ENCODE measurements at places on chromosomes 2 and 18.

DNA sequence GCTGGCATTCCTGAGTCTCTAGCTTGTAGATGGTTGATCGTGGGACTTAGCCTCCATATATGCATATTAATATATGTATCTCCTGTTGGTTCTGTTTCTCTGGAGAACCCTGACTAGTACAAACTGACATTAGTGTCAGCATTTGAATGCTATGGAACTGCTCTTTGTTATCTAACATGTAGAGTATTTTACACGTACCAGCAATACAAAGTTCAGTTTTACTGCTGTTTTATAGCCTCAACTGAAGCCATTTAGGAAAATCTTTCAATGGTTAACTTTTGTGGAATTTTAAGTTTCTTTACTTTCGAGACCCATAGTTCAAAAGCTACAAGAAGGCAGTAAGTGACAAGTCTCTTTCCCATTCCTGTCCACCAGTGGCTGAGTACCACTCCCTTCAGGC, 418.4 kb downstream of the NUP35 start:
- DNase-seq: no peak

- DNase-seq: no peak
Observed at GRCh38 chr2:166234112-166234846, 106.5 kb upstream of the SCN1A start.

GRCh38 chr2:231392431-231393148, 2.9 kb upstream of the B3GNT7 start:
- no peak for DNase-seq

- DNase-seq: no peak
Observed at GRCh38 chr18:51160646-51161045, 36.8 kb downstream of the MEX3C start.

GRCh38 chr2:105827351-105828096, 82.8 kb downstream of the NCK2 start:
- DNase-seq: no peak

GRCh38 chr18:24936691-24937090, 415.3 kb downstream of the ZNF521 start:
- DNase-seq: no peak

DNA sequence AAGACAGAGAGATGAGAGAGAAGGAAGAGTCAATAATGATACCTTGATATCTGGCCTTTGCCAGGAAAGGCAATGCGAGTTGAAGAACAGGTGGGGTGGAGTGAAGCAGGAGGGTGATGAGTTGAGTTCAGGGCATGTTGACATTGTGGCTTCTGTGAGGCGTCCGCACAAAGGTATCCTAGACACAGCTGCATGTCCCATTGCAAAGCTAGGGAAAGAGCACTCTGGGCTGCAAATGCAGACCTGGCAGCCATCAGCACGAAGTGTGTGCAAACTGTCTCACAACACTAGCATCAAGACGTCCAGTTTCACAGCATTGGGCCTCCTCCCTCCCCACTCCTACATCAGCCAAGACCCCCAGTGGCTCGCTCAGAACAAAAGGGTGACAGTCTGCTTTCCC, 36.1 kb downstream of the TEX51 start:
- DNase-seq: no peak

DNA sequence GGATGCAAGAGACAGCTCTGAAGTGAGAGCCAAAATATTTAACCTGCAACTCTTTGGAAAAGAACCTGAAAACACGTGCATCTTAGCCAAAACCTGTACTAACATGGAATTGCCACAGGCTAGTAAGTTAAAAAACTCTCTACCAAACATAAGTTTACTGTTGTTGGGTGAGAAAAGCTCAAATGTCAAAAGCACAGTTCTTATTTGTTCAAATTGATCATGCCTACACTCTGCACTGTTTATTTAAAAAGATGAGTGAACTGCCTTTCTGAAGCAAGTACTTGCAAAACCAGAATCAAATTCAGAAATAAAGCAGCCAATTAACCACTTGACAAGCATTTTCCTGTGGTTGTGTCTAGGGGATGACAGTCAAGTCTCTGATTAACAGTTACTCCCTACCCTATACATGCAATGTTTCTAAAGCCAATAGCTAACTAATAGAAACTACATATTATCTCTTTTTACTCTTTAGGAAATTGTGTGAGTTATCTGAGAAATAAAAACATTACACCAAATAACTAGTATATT, 5.6 kb downstream of the IKZF2 start:
- no peak for DNase-seq

DNA sequence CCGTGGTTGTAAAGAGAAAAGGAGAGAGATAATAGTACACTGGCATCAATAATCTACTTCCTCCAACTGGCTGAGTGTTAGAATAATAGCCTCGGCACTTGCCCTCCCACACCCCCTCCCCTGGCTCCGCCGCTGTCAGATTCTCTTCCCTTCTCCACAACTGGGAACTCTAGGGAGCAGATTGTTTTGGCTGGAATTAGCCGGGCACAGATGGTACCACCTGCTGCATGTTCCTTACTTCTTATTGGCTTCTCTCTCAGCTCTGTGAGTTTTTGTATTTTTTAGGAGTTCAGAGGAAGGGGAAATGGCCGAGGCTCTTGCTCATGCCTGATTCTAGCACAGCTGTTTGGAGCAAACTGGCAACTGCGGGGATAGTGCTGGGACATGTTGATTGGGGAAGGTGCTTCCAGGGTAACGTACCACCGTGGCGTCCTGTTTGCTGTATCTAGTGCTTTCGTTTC, 140.0 kb downstream of the ZEB2 start:
- DNase-seq: no peak

DNA sequence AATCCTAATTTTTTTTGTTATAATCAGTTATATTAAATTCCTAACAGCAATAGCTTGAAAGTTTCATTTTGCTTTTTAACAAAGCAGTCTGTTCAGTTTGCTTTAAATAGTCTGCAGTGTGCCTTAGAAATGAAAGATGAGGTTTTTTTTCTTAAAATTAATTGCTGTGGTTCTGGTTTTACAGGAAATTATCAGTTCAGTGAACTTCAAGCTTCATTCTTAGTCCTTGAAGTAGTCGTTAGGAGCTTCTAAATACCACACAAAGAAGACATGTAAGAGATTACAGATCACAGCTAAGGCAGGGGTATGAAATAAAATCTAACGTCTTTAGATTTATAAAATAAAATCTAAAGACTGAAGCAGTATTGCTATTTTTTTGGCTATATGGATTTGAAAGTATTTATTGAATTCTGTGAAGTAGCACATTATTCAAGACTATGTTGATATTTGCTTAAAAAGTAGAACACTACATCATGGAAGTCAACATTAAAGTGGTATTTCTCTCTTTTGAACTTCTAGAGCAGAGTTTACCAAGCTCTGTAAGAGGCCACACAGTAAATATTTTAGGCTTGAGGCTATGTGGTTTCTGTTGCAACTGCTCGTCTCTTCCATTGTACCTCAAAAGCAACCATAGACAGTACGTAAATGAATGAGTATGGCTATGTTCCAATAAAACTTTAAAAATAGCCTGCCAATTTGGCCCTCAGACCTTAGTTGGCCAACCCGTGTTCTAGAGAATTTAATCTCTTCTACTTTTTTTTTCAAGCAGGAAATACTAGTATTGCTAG, 81.5 kb upstream of the STON1 start:
- DNase-seq: no peak

DNA sequence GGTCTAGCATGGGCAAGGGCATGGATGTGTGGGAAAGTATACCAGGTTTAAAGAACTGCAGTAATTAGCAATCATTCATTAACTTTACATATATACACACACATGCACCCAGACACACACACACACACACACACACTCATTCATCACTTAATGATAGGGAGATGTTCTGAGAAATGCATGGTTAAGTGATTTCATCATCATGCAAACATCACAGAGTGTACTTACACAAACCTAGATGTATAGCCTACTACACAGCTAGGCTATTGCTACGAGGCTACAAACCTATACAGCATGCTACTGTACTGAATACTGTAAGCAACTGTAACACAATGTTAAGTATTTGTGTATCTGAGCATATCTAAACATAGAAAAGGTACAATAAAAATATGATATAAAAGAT, 83.6 kb downstream of the COLEC12 start:
- DNase-seq: no peak

- no peak for DNase-seq
Observed at GRCh38 chr2:120301284-120301683, 44.7 kb upstream of the INHBB start.

DNA sequence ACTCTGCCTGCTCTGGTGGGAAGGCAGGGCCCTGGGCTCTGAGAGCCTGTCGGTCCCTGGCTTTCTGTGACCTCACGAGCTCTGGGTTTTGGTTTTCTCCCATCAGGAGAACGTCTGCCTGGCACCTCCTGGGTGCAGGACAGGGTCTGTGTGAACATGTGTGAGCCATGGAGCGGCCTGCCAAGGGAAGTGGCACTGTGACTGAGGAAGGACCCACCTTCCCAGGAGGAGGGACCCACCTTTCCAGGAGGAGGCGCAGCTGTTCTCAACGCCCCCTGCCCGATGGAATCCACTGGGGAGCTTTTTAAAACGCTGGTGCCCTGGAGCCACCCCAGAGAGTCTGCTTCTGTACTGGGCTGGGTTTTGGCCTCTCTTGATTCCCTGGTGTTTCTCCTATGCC, 168.7 kb downstream of the GLI2 start:
- DNase-seq: no peak

DNA sequence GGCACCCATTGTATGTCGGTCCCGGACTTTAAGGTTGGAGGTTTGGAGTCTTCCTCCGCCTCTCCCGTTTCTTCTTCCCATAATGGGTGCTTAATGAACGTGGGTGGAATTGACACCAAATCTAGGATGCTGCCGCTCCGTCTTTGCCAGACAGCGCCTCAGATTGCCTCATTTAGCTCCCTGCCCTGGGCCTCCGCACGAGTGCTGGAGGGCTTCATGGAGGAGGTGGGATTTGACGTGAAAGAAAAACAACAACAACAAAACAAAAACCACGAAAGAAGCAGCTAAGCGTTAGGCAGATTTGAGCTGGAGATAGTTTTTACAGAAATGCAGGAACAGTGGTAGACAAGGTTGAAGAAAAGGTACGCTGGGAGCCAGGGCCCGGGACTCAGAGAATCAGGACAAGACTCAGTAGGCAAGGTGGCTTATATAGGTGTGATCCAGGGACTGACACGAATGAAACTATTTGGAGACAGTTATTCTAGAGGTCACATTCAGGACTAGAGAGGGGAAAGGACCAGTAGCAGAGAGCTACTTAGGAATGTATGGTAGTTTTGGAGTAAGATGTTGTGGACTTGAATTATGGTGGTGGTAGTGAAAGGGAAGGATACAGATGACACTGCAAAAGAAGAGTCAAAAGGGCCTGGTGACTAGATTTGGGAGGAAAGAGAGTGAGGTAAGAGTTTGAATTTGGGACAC, 605 bp downstream of the ZNF2 start:
- DNase-seq: no peak

DNA sequence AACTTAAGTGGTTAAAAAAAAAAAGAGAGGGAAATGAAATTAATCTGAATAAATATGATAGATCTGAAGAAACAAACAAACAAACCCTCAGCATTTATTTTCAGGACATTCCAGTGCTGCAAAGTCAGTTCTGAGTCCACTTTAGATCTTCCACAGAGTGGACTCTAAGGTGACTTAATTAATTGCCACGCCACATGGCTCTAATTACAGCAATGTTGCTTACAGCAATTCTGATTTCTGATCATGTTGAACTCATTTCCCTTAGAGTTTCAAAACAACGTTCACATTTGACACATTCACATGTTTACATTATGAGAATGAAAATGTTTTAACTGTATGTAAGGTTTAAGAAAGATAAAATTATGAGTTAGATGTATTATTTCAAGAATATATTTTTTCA, 38.6 kb upstream of the RASGRP3 start:
- DNase-seq: no peak

GRCh38 chr2:65548576-65549256, 116.3 kb upstream of the SPRED2 start:
- no peak for DNase-seq

DNA sequence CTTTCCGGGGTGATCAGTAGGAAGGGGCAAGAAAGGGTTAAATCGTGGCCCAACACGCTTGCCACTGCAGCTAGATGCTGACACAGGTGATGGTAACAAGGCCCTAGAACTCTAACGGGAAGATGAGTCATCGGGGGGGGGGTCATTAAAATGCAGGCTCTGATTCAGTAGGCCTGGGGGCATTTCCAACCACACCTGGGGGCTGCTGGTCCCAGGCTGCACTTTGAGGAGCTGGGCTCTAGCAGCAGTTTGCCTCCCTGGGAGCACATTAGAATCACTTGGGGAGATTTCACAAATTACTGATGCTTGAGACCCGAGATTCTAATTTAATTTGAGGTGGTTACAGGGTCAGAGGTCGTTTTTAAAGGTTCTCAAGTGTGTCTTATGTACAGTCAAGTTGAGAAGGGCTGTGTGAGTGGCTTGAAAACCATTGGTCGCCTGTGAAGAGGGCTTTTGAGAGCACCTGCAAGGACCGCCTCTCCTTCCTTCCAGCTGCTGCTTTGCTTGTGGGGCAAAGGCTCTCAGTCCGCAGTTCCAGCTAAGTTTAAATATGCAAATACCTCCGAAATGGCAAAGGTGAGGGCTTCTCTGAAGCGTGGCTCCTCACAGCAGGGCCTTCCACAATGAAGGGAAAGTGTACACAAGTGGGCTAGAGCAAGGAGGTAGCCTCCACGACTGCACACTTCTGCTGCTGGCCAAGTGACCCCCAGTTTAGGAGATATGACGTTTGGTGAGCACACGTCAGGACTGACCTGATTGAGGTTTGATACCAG, 128.0 kb upstream of the MSH6 start:
- no peak for DNase-seq

- DNase-seq: no peak
Observed at GRCh38 chr2:34663314-34663713, 1064.2 kb upstream of the FAM98A start.

GRCh38 chr18:50745945-50746344, 73.9 kb downstream of the MRO start:
- no peak for DNase-seq

GRCh38 chr2:174794851-174795374, 30.6 kb upstream of the CHRNA1 start:
- DNase-seq: no peak

- DNase-seq: no peak
Observed at GRCh38 chr2:36982467-36982866, 16.1 kb upstream of the STRN start.

GRCh38 chr2:25312958-25313710, 28.6 kb downstream of the DNMT3A start:
- DNase-seq: no peak

GRCh38 chr18:58668897-58669296, 2.4 kb upstream of the MALT1 start:
- DNase-seq: no peak

GRCh38 chr2:65366595-65367125, 65.7 kb downstream of the SPRED2 start:
- no peak for DNase-seq

DNA sequence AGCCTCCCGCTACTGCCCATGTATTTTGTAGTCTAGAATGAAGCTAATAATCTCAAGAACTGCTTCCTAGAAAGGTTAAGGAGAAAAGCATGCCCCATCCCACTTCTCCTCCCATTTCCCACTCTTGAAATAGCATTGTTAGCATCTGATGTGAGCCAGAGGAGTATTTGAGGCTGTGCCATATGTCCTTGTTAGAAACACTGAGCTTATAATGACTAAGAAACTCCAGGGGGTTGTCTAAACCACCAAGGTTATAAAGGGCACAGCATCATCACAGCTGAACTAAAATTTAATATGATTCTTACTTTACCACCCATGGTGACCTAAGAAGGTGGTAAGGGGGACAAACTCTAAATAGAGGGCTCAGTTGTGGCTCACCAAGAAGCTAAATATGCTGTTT, 16.6 kb downstream of the TSPYL6 start:
- no peak for DNase-seq

GRCh38 chr2:238868616-238869292, 20.9 kb downstream of the TWIST2 start:
- no peak for DNase-seq

- no peak for DNase-seq
Observed at GRCh38 chr2:220748875-220749479, 823.1 kb downstream of the EPHA4 start.

- DNase-seq: no peak
Observed at GRCh38 chr2:88263861-88264260, 93.7 kb downstream of the THNSL2 start.

All from stimulated activated CD8-positive, alpha-beta memory T cell treated with anti-CD3 and anti-CD28 coated beads, Interleukin-15, amount 100 ng/mL, for 24 hours (primary cell).